Hematopoietic multipotent progenitor cell (in vitro differentiated cells): ENCODE measurements at places on chromosomes 3 and 15. TPM values are rescaled to one million over a fixed set of nuclear protein-coding genes. Genes with fewer than 3 reads are reported as not detected.
A peak's percentile ranks its signal among the peaks of the same experiment; 100 is the strongest.

GRCh38 chr3:170078620-170079281 is 41.0 kb downstream of the GPR160 start:
- DNase-seq: no peak

- no peak for DNase-seq
Observed at GRCh38 chr15:86903642-86904421, 824.2 kb downstream of the AGBL1 start.

DNA sequence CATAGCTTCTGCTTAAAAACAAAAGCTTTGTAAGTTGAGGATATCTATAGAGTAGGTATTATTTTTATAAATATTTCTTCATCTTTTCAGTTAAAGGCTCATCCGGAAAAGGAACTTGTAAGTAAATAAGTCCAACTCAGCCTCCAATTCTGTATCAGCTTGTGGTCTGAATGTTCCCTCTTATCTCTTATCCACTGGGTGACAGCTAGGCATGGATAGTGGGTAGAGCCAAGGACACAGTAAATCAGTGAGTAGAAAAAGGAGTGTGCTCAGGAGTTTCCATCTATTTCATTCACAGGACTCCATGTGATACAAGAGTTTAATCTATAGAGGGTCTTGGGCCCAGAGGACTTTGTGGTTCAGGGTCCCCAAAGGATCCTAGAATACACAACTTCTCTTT is 50.9 kb downstream of the FRMD5 start:
- DNase-seq: no peak

DNA sequence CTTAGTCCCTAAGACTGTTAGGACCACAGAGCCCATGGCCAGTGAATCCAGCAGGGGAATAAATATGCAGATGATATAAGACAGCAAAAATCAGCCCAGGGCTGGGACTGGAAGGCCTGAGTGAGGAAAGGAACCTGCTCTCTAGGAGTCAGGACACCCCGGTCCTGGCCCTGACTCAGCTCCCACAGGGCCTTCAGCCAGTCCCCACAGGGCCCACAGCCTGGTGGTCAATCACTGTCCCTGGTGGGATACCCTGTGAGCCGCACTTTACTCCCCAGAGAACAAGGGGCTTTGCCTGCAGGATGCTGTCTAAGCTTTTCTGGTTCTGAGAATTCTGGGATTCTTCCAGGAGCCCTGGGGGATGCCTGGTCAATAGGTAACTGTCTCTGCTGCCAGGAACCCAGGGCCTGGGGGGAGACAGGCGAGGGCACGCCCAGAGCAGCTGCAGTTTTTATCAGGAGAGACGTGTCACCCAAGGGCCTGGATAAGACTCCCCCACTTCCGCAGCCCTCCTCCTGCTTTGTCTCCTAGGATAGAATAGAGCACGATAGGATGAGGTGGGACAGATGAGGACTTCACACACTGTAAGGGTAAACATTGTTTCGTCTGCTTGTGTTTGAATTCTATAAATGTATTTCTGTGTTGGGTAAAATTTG is 49.5 kb upstream of the MCF2L2 start:
- no peak for DNase-seq

CCR9 gene
- total RNA-seq: 1.9 TPM

FAM3D gene
- not detected for total RNA-seq

LMCD1 gene
- total RNA-seq: 0.81 TPM

DNASE1L3 gene
- 0.54 TPM for total RNA-seq

DNA sequence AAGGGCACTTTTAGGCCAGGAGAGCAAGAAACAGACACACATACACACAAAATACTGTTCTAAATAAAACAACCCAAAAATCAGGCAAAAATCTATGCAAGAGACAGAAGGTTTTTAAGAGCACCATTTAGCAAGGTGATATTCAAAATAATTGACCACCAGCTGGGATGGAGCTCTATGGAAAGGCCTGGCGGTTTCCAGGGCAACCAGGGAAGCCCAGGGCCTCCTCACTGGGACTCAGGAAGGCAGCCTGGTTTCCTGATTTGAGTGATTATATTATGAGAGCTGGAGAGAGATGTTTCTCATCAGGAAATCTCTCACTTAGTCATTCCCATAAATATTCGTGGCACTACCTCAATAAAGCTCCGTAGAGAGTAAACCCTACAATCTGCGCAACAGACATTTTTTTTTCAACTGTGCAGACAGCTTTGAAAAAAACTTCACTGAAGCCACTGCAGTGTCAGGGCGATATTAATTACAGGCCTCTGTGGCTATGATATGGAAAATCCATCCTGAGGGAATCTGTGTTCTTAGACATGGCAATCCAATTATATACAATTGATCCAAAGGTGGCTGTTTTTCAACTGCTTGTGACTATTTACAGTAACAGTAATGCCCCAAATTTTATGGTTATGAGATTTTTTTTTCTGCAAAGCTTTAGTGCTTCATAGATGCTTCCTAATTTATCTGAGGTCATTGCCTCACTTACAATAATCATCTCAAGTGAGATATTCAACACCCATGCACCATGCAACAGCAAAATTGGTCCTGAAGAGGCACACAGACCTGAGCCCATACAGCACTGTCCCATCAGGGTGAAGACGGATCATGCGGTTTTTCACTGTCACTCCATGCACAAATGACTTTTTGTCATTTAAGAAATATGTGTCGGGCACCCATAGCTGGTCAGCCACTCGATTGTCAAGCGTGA is 152.1 kb downstream of the GABRB3 start:
- DNase-seq: no peak

FAM98B gene
- total RNA-seq: 7.3 TPM

GRCh38 chr3:8539419-8539818 is 37.8 kb downstream of the LMCD1 start:
- no peak for DNase-seq

MNS1 gene
- 0.27 TPM for total RNA-seq

DNA sequence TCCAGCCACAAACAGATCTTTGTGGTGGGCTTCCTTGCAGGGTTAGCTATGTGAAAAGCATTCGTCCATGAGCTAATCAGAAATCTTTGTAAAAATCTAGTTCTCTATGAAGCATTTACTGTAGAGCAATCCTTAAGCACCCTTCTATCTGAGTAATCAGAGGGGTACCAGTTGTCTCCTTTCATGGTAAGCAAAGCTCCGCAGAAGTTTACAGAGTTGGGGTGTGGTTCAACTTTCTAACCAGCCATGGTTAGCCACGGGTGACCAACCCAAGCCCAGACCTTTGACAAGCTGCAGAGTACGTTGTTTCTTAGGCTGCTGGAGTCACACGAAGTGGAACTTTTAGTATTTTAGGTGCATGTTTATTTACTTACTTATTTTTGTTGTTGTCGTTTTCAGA is 77.4 kb downstream of the FLNB start:
- no peak for DNase-seq

DNA sequence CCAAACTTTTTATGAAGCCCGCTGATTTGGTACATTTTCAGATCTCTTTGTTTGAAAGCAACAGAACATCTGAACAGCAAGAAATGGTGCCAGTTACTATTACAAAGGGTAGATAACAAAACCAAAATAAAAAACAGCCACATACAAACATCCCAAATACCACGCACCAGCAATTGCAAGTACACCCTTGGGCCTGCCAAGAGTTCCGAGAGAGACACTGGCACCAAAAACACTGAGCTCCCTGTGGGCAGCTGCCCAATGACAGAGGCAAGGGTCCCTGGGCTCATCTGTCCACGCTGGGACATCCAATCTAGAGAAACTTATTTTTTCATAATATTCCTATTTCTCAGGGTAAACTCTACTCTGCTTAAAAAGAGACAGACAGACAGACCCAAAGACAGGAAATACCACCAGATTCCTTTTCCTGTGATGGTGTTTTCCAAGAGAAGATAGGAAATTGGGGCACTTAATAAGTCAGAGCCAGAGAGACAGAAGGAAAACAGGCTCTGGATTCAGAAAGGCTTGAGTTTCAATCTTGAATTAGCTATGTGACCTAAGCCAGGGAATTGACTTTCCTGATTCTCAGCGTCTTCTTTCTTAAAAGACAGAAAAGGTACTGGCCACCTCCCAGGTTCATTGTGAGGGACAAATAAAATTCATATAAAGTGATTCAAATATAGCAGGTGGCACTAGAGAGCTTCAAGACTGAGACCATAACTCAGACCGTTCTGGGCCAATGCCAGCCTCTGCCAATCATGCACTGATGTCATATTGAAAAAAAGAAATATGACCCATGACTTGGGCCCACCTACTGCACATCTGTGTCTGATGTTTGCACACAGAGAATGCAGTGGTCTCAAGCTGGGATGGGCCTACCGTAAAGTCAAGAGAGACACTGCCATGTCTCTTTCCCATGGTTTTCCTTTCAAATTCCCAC is 61.3 kb downstream of the FOXP1 start:
- peak; percentile 36 for DNase-seq

FSD2 gene
- not detected for total RNA-seq

DNA sequence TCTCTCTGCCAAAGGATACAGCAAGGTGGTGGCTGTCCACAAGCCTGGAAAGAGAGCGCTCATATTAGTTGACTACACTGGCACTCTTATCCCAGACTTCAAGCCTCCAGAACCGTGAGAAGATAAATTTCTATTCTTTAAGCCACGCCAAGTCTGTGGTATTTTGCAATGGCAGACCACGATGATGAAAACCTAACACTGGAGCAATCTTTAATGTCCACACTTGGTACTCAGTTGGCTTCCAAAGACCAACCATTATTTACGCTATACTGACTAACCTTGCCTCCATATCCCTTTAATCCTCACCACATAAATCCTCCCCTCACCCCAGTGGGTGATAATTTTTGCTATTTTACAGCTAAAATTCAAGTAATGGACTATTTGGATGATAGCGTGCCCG is 16.9 kb upstream of the LACTB start:
- no peak for DNase-seq

OSBPL10 gene
- total RNA-seq: 0.81 TPM

SERPINI1 gene
- 3.2 TPM for total RNA-seq

GRCh38 chr3:133575086-133575485 is 1.6 kb downstream of the CDV3 start:
- no peak for DNase-seq

TXNRD3 gene
- total RNA-seq: 15.1 TPM

DNA sequence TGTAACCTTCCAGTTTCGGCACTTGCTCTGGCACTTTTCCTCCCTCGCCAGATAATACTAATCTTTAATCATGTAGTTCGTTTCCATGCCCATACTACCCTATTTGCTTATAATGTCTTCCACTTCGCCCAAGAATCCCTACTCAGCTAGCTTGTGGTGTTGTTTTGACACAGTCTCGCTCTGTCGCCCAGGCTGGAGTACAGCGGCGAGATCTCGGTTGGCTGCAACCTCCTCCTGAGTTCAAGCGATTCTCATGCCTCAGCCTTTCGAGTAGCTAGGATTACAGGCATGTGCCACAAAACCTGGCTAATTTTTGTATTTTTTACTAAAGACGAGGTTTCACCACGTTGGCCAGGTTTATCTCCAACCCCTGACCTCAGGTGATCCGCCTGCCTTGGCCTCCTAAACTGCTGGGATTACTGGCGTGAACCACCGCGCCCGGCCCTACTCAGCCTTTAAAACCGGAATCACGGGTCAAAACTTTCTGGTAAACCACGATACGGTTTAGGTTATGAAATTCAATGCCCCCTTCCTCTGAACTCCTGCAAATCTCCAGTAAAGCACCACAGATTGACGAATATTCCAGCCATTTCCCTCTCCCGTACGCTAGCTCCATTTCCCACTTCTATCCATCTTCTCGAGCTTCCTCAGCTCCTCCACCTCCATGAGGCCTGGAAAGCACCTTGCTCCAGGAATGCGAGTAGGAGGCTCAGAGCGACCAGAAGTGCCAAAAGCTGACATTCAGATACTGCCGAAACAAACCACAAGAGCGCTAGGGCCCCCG is 878 bp upstream of the RAD51 start:
- peak; percentile 20 for DNase-seq

NANOGP8 gene
- 0.27 TPM for total RNA-seq

GRCh38 chr3:87004883-87005282 is 13.9 kb upstream of the VGLL3 start:
- DNase-seq: no peak

DNA sequence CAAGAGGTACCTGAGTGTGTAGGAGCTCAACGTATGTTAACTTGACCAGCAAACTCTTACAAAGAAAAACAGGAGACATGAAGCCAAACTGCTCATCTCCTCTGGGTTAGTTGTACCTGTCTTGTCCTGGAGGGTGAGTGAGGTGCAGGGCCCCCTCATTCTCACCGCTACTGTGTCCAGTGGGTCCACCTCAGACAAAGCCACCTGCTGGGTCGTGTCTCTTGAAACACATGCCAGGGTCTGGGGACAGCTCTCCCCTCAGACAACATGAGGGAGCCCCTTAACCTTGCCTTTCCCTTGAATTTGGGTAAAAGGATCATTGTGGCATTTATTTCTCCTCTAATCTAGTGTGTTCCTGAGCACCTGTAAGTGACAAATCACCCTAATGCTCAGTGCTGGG is 185.6 kb downstream of the TLE3 start:
- no peak for DNase-seq

GRCh38 chr3:147354623-147355022 is 51.7 kb downstream of the ZIC4 start:
- DNase-seq: no peak

DNA sequence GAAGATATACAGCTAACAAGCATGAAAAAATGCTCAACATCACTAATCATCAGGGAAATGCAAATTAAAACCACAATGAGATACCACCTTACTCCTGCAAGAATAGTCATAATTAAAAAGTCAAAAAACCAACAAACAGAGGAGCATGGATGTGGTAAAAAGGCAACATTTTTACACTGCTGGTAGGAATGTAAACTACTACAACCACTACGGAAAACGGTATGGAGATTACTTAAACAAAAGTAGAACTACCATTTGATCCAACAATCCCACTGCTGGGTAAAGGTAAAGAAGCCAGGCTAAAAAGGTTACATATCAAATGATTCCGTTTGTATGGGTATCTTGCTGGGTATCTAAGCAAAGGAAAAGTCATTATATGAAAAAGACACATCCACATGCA is 53.8 kb downstream of the STAG1 start:
- no peak for DNase-seq

- DNase-seq: no peak
Observed at GRCh38 chr15:53918180-53919079, 59.8 kb upstream of the UNC13C start.

ZNF592 gene
- 18.0 TPM for total RNA-seq

MESP2 gene
- total RNA-seq: under 0.01 TPM

ERICH6 gene
- not detected for total RNA-seq

DNA sequence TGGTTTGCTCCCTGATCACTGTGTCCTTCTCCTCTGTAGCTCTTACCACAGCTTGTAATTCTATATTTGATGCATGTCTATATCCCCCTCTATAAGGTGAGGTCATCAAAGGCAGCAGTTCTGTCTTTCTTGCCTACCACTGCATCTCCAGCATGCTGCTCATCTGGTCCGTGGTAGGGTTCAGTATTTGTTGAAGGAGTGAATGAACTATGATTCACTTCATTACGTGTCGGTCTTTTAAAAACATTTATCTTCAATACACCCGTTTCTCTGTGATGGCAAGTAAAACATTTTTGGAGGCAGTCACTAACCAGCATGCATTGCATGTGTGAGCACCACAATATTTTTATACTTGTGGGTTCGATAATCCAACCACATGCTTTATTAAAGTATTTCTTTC is 27.6 kb downstream of the CHST14 start:
- DNase-seq: no peak

DNA sequence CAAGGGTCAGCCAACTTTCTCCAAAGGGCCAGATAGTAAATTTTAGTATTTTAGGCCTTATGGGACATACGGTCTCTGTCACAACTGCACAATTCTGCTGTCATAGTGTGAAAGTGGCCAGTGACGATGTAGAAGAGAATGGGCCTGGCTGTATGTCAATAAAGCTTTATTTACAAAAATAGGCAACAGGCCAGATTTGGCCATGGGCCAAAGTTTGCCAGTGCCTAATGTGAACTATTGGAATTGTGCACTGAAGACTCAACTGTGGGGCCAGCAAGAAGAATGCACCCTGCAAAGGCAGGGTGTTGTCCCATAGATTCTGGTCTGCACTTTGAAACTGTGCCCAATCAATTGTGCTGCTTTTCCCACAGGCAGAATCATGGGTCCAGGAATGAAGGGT is 69.4 kb upstream of the PRR23E start:
- no peak for DNase-seq
